ENCODE measurements at places on chromosomes 5 and 9.

DNA sequence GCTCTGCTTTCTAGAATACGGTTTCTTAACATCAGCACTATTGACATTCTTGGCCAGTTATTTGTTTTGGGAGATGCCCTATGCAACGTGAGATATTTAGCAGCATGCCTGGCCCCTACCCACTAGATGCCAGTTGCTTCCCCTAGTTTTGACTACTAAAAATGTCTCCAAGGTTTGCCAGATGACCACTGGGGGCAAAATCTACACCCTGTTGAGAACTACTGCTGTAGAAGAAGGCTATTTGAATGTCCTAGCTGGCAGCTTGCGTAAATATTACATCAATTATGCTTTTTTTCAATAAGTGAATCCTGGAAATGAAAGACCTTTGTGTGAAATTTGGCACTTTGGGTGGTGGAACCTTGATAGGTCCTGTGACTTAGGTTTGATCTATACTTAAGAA is 5.0 kb downstream of the NCBP1 start:
- no peak for DNase-seq

DNA sequence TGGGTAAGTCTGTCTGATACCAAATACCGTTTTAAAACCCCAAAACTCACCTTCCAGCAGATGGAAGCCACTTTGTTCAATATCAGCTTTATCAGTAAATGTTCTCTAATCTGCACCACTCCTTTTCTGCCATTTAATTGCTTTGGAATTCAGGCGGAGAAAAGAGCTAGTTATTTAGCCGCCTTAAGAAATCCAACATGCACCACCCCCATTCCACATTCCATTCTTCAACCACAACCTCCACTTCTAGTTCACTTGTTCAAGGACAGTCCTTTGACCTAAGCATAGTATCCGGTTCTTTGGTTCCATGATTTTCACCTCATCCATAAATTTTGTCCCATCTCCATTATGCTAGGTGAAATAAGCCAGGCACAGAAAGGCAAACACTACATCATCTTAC is 240.1 kb downstream of the DNAH5 start:
- DNase-seq = no peak

DNA sequence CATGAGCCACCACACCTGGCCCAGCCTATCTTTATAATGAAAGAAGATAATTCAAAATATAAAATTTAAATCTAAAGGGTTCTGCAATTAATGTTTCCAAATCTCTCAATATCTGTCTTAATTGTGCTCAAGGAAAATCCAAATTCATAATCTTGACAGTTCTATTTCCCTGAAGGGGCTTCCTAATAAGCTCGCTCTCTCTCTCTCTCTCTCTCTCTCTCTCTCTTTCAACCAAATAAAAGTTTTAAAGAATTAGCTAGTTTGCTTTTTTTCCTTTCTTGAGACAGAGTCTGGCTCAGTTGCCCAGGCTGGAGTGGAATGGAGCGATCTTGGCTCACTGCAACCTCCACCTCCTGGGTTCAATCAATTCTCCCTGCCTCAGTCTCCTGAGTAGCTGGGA is 13.2 kb upstream of the SCAI start:
- no peak for DNase-seq

DNA sequence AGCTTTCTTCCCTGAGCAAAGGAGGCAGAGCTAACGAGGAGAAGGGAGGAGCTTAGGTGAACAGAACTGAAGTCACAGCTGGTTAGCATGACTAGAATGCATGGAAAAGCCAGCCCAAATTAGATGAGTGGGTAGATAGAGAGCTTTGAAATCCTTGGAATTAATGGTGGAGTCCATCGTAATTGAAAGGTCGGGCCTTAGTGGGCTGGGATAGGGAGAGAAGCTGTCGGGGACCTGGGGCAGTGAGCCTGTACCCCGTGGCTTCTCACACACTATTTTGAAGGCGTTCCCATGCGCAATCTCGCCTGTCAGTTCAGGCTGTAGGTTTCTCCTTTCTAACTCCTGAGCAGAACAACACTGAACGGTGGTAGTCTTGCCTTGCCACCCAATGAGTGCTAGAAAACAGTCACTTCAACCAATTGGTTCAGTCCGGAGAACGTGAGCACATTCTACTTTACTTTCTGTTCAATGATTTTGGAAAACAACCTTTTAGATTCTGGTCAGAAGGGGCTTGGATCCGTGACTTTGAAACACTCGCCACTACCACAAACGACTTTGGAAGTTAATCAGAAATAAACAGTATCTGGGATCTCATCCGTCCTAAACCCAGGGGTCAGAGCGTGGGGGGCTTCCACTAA is 655 bp upstream of the RAI14 start:
- DNase-seq = no peak

DNA sequence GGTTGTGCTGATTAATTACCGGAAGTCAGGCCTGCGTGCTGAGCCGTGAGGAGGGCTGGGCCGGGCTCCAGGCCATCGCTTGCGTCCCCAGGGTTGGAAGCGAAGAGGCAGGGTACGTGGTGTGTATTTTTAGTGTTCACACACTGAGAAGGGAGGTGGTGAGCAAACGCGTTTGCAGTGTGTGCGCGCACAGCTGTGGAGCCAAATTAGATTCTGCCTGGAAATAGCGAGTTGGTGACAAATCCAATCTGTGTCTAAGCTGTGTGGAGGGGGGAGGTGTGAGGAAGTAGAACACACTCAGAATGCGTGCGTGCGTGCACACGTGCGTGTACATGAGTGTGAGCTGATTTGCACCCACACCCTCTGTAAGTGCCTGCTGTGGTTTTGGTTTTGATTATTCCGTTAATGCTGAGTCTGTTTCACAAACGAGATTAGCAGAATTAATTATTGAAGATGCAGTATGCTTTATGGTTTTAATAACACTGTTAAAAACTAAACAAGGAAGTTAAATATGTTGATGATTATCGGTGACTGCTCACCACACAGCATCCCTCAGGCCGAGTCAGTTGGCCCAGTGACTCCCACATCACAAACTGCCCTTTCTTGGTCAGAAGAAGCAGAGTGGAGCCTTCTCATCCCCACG is 111.8 kb upstream of the FCN2 start:
- no peak for DNase-seq

DNA sequence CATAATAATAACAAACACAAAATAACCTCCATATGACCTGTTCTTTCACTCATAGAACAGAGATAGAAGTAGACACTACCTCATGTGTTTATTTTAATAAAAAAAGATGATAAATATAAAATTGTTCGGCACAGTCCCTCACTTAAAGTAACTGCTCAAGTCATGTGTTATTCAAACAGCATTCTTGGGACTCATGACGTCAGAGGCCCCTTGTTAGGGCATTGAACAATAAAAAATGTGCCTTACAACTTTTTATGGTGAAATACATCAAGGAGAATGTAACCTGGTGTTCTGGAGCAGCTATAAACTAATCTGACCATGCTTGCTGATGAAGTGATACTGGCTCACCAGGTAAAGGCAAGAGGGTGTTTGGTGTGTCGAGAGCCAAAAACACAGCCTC is 12.2 kb upstream of the NDFIP1 start:
- DNase-seq = no peak

- DNase-seq = no peak
Observed at GRCh38 chr9:6076851-6077250, 61.4 kb upstream of the RANBP6 start.

DNA sequence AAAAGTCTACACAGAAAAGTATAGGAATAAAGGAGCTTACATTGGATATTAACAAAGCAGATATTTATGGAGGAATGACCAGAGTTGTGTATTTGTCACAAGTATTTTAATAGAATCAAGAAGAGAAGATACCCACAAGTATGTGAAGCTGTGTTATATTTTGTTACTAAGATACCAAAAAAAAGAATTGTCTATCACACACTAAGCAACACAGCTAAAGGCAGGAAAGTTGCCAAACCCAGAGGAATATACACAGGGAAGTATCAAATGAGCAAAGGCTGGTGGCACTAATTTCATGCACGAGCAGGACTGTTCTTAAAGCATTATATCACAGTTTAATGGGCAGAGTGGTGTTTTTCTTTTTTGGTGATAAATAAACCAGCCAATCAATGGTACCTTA is 30.9 kb upstream of the RAI14 start:
- DNase-seq = no peak

GRCh38 chr5:168110384-168110783 is 181.1 kb upstream of the WWC1 start:
- no peak for DNase-seq

- DNase-seq = no peak
Observed at GRCh38 chr9:87290241-87291052, 207.2 kb upstream of the DAPK1 start.

DNA sequence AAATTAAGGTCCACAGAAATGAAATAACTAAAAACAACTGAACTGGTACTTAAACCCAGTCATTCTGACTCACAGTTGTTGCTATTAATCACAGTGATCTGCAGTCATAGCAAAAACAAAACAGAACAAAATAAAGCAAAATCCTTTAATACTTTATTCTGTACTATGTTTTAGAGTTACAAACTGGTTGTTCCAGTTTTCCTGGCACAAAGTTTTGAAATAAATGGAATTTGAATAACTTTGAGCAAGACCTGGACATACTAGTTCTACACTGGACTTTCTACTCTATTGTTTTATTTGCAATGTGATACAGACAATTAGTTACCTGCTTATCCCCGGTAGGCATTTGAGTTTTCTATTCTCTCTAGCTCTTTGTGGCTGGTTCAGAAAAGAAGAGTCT is 147.9 kb downstream of the DMRT2 start:
- DNase-seq = no peak

DNA sequence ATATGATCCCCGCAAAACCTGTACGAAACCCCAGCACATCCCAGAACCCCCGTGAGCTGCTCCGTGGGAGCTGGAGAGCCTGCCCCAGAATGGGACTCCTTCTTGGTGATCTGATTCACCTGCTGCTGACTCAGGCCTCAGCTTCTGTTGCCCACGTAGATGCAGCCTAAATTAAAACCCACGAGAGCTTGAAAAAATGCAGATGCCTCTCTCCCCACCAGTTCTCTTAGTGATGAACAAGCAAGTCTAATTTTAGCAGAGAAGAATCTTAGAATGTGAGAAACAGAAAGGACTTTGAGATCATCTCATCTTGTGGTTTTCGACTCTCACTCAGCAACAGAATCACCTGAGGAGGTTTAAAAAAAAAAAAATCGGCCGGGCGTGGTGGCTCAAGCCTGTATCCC is 57.6 kb downstream of the TMOD1 start:
- no peak for DNase-seq

DNA sequence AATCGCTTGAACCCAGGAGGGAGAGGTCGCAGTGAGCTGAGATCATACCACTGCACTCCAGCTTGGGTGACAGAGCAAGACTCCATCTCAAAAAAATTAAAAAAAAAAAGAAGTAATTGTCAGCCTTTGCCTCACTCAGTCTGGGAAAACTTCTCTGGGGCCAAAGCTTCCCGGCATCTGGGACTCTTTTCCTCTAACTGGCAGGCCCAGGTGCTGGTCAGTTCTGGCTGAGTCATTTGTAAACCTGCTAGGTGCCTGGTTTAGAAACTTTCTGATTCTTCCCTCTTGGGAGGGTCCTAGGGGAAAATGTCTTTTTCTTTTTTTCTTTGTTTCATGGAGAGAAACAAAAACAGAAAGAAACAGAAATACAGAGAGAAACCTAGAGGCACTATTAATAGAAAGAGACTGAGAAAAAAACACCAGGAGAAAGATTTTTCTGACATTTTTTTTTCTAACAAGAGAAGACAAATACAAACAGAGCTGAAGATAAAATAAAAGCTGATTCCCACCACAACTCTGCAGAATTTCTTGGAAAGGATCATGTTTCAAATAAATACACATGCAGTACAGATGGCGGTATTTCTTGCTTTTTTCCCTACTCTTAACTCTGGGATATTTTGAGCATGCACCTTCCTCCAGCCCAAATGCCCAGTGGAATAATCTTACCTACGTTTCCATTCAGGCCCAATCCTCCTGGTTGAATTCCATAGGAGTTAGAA is 22.1 kb upstream of the UBAP2 start:
- no peak for DNase-seq

DNA sequence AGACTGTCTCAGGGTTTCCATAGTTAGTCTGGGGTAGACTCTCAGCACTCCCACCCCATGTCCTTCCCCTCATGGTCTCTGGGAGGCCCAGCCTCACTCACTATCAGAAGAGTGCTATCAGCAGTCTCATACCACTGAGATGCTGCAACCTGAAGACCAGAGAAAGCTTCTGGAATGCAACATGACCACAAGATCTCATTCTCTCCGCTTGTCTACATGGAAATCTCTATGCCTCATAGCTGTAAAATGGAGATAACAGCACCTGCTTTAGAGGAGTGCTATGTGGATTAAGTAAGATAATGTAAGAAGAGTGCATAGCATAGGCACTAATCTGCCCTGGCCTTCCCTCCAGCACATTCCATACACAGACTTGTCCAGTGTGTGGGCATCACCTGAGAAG is 47.0 kb upstream of the ZNF169 start:
- no peak for DNase-seq

- DNase-seq = no peak
Observed at GRCh38 chr5:179397516-179397915, 52.3 kb upstream of the ADAMTS2 start.

DNA sequence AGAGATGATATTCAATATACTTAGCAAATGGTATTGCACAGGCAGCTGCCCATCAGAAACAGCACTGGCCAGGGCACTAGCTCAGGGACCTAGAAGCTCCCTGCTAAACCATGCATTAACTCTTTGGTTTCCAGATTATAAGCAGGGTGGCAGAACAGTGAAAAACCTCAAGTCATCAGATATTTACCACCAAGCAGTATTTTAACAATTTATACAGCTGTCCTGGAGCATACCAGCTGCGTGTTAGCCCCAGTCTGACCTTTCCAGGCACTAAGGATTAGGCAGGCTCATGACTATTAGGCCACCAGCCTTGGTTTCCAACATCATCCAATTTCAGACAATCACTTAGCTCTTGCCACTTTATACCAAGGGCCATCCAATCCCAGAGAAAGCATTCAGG is 326.5 kb downstream of the CAAP1 start:
- no peak for DNase-seq

GRCh38 chr9:87461256-87461655 is 36.4 kb upstream of the DAPK1 start:
- DNase-seq = no peak

GRCh38 chr9:70470050-70471015 is 55.9 kb upstream of the KLF9 start:
- no peak for DNase-seq

DNA sequence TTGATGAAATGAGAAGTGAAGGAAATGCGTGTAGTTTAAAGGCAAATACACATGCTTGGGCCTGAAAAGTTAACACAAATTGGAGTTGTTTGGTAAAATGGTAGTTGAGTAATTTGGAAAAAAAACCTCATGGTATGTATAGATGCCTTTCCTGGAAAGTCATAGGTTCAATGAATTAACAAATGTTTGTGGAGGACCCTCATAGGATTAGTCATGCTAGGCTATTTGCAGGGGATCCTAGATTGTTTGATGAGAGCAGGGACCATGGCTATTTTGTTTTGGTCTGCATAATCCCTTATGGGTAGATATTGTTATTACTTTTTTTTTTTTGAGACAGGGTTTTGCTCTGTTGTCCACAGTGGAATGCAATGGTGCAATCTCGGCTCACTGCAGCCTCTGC is 93.5 kb upstream of the NR3C1 start:
- DNase-seq = no peak

- no peak for DNase-seq
Observed at GRCh38 chr9:114349713-114350480, 20.2 kb downstream of the ORM2 start.

- DNase-seq = no peak
Observed at GRCh38 chr9:15178631-15179030, 128.4 kb downstream of the TTC39B start.
